SJCRH30 (cell line): ENCODE measurements at places on chromosomes 12 and 14.

DNA sequence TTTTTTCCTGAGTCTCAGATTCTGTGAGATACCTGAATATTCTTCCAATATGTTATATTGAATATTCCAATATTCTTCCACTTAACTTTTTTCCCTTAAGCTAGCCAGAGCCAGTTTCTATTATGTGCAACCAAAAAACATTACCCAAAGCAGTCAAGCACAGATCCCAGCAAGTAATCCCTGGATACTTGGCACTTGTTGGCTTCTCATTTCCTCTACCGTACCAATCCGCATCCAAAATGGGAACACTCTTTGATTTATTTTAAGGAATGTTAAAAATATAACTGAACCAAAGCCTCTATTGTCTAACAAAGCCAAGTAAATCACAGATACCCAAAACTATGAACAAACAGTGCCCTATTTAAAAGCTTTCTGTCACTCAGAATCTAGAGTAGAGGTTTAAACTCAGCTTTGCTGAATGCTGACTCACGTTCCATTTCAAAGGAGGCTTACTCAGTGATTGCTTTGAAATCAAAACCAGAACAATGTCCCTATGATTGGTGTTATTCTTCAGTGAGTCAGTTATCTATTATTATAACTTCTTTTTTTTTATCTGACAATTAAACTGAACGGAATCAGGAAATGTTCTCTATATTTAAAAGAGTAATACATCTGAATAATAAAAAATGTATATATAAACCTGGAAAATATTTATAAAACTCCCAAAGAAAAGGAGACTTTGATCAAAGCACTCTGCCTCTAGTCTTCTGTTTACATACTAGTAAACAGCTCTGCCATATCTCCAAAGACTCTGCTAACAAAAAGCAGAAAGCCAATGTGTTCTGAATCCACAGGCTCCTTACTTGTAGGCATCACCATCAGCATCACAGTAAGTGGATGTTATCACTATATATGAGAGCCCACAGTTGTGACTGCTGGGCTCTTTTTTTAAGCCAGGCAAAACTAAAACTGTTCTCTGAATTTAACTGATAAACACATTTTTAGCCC lies 360.8 kb downstream of the CCDC91 start:
- no peak for DNase-seq

- no peak for DNase-seq
These were observed 591 bp upstream of the IRF9 start for GRCh38 chr14:24160499-24160849.

DNA sequence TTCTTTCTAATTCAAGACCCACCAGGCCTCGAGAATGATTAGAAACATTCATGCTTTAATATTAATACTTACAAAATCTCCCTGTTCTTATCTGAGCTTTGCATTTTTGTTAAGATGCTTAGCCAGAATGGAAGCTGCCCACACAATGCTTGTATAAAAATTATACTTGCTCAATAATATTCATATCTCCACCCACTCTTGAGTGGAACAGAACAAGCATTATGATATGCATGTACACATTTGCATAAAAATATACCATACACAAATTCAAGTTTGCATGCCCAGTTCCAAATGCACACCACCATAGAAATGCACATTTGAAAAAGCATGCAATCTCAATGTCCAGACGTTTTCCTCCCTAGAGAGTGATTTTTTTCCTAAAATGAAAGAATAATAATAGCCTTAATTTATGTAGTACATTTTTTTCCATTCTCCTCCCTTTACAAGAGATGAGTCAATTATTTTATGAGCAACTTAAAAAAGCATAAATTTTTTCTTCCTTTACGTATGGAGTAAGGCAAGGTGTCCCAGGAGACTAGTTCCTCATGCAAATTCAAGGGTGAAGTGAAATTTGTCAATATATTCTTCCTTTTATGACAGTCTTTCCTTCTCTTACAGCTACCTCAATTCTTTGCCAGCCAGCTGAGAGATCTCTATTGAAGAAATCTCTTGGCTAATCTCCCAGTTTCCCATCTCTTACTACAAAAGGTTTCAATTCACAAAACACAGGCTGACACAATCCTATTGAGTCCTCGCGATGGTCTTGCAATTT lies 313.1 kb upstream of the GARIN6 start:
- no peak for DNase-seq

- no peak for DNase-seq
These were observed 41.7 kb downstream of the ZCRB1 start for GRCh38 chr12:42284157-42284556.

- no peak for DNase-seq
These were observed 34.1 kb upstream of the ITPR2 start for GRCh38 chr12:26867080-26867479.

DNA sequence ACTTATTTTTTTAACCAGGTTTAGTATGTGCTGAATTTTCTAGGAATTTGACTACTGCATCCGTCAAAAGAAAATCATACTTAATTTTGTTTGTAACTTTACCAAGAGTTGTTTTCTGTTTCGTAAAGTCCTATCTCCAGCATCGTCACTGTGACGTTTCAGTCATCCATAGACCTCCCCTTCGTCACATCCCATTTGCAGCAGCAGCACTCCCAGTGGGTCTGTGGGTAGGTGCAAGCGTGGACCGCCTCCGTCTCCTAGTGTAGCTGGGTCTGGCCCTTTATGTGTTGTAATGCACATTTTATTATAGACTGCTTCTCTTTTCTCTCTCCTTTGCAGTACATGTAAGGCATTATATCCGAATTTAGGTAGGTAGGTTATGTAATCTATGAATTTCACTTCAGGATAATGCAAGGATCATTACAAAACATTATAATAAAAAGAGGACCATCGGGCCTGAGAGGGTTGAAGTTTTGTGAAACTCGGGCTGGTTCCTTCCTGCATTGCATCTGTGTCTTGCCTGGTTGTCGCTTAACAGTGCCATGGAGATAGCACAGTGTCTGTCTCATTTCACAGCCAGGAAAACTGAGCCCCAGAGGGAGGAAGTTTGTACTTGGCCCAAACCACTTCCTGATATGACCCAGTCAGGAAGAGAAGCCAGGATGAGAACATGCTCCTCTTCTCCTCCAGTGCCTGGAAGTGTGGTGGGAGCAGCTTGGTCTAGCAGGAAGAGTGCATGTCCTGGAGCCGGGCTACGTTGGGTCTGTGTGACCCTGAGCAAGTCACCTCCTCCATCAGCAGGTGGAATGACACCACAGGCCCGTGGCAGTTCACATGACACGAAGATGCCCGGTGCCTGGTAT lies 41.3 kb downstream of the EVL start:
- no peak for DNase-seq

DNA sequence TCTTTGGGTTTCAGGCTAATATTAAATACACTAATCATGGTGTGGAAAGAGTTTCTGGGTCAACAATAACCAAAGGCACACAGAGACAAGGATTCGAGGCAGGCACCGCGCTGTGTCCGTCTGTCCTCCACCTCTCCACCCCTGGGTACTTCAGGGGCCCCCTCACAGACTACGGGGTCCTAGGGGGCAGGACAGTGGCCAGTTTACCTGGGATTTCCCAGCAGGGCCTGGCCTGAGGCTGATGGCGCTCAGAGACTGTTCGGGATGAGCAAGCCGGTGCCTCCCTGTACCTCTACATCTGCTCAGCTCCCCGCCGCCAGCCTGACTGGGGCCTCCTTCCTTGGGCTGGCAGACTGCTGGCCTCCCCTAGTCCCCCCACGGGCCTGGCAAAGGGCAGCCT lies 18.1 kb upstream of the EIF5 start:
- DNase-seq = no peak

DNA sequence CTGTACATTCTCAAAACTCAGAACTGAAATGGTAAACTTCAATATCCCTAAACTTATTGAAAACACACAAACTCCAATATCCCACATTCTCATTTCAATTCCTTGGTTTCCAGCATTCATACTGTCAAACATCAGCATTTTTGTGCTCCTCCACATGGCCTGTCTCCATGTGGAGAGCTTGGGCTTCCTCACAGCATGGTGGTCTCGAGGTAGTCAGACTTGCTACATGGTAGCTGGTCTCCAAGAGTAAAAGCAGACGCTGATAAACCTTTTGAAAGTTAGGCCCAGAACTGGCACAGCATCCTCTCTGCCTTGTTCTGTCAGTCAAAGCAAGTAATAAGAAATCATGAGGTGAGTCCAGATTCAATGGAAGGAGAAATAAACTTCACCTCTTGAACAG lies 70.5 kb downstream of the VCPKMT start:
- DNase-seq = no peak

DNA sequence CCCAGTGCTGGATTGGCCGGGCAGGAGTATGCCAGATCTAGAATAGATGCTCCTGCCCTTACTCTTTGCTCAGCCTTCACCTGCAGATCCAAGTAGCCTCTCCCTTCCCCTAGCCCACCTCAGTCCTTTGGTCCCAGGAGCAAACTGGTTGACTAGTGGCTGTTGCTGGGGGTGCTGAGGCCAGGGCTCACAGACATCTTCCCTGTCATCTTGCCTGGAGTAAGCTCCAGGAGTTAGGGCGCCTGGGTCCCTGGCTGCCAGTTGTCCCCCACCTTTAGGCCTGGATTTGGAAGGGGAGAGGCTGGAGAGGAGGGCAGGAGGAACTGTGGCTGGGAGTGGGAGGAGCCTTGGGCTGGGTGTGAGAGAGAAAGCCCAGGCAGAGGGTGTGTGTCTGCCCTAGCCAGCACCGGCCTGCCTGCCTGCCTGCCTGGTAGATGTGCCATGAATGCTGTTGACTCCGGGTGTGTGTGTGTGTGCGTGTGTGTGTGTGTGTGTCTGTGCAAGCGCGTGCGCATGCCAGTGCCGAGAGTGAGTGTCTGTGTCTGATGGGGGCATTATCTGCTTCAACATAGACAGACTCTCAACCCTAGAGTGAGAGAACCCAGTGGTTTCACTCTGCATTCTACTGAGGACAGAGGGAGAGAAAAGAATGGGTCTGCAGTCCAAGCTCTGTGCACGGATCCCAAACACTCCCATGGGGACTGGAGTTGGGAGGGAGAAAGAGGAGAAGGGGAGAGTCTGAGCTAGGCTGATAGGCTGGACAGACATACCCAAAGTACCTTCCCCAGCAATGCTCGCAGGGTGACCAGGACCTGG lies 845 bp upstream of the RARG start:
- peak; percentile 30 for DNase-seq

- no peak for DNase-seq
These were observed 836.0 kb upstream of the FBXO33 start for GRCh38 chr14:40268236-40268635.

DNA sequence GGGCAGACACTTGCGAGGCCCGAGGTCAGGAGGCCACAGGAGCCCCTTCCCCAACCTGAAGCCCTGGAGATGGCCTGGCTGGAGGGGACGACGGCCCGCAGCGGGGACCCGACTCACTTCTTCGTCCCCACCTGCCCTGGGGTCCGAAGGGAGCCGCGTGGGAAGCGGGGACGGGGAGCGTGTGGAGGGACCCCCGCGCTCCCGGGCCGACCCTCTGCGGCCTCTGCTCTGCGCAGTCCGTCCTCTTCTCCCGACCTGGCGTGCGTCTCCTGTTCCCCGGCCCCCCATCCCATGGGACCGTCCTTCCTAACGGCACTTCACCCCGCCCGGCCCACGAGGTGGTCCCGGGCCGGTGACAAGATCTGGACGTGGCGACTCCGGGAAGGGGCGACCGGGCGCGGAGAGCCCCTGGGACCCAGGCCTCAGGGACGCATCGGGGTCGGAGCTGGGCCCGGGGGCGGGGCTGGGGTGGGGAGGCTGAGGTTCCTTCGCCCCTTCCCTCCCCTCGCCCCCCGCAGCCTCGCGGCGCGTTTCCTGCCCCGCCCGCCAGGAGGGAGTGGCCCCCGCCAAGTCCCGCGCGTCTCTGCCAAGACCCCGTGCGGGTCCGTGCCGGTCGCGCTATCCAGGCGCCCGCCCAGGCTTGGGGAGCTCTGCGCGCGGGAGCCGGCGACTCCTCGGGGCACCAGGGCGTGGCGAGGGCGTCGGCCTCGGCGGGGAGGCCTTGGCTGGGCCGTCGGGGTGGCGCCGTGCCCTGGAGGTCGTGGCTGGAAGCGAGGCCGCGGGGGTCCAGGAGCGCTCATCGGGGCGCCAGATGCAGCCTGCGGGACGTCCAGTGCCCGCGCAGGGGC lies 97.1 kb downstream of the TNFAIP2 start:
- DNase-seq = no peak

DNA sequence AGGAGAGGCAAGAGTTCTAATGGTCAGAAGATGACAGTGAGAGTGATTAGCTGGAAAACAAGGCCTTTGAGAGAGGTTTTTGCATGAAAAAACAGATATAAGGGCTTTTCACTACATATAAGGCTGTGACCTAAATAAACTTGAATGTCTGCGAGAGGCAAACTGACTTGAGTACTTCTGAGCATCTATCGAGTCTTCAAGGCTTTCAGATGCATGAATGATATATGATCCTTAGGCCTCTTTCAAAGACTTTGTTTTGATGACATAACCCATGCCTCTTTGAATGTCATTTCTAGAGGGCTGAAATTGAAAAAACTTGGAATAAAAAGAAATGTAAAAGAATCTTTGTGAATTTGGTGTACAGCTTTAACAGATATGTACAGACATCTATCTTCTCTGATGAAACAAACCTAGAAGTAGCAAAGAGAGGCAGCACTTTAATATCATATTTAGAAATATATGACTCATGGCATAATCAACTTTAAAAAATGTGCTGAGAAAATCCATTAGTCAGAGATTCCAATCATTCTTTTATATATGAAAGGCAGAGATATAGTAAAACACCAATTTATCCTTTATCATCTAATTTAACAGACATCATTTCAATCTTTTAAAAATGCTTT lies 72.6 kb downstream of the PPM1H start:
- DNase-seq = no peak

DNA sequence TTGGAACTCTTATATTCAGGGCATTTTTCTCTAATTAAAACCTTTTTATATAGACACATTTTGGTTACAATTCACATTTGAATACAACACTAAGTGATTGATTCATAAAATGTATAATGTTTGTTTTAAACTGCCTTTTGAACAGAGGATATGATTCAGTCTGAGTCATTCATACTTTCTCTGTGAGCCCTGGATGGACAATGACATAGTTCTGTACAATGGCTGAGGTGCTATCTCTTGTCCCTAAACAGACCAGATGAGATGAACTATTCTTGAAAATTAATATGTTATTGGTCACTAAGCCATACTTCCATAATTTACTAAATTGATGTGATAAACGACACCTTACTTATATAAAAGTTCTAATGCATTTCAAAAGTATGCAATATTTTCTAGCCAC lies 199.7 kb upstream of the ATXN7L3B start:
- no peak for DNase-seq

- no peak for DNase-seq
These were observed 12.3 kb upstream of the GLT1D1 start for GRCh38 chr12:128840862-128841468.

- no peak for DNase-seq
These were observed 1.7 kb upstream of the RNASE7 start for GRCh38 chr14:21040370-21040925.

DNA sequence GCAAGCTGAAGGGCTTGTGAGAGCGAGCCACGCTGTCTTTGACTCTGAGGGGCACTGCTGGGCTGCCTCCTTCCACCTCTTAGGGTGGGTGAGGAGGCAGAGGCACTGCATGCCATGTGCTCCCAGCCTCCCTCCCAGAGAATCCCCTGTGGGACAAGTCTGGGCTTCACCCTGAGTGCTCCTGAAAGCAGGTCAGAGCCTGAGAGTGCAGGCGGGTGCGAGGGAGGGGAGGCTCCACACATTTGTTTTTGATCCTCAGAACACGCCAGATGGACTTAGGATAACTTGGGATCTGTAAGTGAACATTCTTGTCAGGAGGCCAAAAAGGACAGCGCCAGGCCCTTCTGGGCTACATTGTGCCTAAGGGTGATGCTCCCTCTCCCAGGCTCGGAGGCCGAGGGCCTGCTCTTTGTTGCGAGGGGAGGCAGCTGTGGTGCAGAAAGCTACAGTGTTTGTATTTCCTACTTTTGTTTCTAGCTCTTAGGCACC lies 155.4 kb downstream of the TMX1 start:
- DNase-seq = peak; percentile 72

GRCh38 chr14:50379563-50379962 lies 17.1 kb downstream of the CDKL1 start:
- DNase-seq = no peak
